COLO829 (cell line): ENCODE measurements at places on chromosomes 4 and X.

DNA sequence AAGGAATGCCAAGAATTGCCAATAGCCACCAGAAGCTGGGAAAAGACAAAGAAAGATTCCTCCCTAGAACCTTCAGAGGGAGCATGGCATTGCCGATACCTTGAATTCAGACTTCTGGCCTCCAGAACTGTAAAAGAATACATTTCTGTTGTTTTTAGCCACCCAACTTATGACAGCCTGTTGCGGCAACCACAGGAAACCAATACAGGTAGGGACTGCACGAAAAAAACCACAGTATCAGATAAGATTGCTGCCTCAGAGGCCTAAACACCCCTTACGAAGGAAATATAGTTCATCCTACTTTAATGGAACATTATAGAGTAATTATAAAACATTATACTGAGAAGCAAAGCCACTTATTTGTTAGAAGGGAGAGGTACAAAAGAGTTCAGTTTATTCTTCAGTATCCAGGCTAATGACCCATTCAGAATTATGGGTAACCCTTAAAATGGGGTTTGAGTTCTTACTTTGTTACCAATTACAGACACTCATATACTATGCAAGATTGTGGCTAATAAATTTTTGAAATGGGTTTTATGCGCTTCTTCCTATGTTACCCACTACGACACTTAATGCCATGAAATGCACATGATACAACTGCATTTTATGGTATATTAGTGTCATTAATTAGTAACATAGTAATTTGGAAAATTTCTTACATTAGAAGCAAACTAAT lies 37.4 kb upstream of the SMIM10L2A start:
- no peak for DNase-seq

DNA sequence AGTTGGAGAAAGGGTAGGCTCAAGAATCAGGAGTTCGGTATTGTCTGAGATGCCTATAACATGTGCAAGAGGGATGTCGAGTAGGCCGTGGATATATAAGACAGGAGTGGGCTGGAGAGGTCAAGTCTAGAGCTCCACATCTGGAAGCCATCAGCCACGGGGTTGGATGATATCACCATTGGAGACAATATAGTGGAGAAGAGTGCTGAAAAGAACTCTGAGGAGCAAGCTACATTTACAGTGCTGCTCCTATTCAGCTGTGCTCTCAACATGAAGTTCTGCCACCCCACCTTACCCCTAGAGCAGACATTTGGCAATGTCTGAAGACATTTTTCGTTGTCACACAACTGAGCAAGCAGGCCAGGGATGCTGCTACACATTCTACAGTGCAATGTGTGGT lies 20.9 kb upstream of the PLAC1 start:
- DNase-seq: no peak

GRCh38 chr4:20723019-20723418 lies 22.8 kb downstream of the PACRGL start:
- DNase-seq: no peak

- no peak for DNase-seq
Measured at GRCh38 chr4:36198068-36198808, 46.1 kb downstream of the ARAP2 start.

GRCh38 chrX:10011991-10012390 lies 44.8 kb downstream of the CLDN34 start:
- DNase-seq: no peak

- DNase-seq: no peak
Measured at GRCh38 chr4:47784222-47784621, 53.6 kb downstream of the CORIN start.
